H4 (cell line): ENCODE measurements at places on chromosomes 3 and 15. TPM values are rescaled to one million over a fixed set of nuclear protein-coding genes. Genes with fewer than 3 reads are reported as not detected.

Gene IVD
- 9.1 and 13.6 TPM in 2 replicates for total RNA-seq

Gene SNX22
- 0.04 TPM in 1 of 2 replicates, not detected in the other for total RNA-seq

Gene NPAP1
- not detected in 2 replicates for total RNA-seq

GRCh38 chr15:59825901-59826300 is 136.8 kb upstream of the BNIP2 start:
- no peak for DNase-seq
